ENCODE measurements at places on chromosomes 6 and 20.
A peak's percentile ranks its signal among the peaks of the same experiment; 100 is the strongest.

DNA sequence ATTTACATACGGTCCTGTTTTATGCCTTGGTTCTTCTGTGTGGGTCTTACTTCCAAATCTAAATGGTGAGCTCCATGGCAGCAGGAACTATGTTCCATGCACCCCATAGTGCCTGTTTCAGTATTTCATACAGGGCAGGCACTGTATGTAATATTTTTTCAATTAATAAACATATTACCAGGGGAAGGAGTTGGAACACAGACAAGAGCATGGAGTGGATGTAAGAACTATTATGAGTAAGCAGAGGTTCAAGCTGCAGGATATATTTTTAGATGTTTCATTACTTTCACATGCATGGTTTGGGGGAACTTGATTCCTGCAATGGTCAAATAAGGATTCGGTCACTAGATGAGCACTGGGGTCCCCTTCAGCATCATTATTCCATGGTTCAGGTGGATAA lies 108.3 kb downstream of the KIF13A start:
- no peak for DNase-seq

GRCh38 chr6:109096208-109096607 lies 901 bp downstream of the CEP57L1 start:
- DNase-seq: no peak

DNA sequence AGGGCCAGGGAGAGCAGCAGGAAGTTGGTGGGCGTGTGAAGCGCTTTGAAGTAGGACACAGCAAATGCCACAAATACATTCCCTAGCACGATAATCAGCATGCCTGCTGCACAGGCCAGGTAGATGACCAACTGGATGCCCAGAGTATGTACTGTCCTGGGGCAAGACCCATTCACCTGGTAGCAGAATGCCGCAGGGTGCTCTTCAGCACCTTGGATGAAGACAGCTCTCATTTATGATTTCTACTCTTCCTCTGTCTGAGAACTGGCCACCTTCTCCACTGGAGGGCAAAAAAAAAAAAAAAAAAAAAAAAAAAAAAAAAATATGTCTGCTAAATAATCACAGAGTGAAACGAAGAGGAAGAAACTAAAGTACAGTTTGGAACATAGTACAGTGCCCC lies at the start of gene TAAR5:
Gene TAAR5, minus strand, starts transcription at position 288 of the 400 bp plus-strand sequence. Its CDS starts 55 bp downstream, at position 233.
- no peak for DNase-seq

DNA sequence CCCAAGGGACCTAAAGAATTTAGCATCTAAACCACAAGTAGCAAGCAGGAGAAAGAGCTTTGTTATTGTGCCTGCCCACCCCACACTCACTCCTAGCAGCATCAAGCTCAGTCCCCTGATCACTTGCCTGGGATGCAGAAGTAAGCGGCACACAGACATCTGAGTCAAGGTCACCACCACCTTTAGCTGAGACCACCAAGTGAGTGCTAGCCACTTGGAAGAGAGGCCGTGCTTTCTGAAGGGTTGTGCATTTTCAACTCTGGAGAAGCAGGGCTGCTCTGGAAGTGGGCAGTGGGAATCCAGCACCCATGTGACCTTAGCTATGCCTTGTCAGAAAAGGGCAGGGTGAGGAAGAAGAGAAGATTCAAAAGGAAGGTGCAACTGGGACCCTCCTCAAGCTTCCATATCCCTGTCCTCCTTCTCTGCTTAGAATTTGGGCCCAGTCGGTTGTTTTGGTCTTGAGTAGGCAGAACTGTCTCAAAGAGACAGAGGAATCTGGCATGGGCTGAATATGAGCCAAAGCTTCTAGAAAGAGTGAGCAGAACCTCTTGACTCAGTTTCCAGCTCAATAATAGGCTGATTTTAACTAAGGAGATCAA lies 6.2 kb downstream of the NR2E1 start:
- DNase-seq: no peak

- no peak for DNase-seq
Measured at GRCh38 chr6:54204921-54205591, 93.8 kb downstream of the MLIP start.

- no peak for DNase-seq
Measured at GRCh38 chr20:58374906-58375758, 13.9 kb upstream of the VAPB start.

DNA sequence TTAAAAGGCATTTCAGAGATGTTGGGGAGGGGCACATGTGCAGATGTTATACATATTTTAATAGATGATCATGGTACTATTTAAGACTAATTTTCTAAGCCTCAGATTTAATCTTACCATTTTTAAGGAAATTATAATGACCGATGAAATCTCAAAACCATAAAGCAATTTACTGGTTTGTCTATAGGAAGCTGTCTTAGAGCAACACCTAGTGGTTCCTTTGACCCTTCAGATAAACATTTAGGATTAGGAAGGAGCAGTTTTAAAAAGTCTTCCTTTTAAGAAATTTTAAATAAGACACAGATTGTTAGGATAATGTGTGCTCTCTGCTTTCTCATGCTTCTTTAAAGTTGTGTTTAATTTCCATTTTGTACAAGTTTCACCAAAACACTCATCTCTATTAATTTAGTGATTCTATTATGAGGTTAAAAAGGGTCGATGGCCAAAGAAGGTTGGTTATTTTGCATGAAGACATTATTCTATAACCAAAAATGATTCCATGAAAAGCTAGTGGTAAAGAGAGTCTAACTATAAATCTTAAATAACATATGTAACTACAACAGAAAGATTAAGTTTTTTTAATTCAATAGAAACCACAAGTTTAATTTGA lies 376.4 kb downstream of the HACE1 start:
- no peak for DNase-seq

DNA sequence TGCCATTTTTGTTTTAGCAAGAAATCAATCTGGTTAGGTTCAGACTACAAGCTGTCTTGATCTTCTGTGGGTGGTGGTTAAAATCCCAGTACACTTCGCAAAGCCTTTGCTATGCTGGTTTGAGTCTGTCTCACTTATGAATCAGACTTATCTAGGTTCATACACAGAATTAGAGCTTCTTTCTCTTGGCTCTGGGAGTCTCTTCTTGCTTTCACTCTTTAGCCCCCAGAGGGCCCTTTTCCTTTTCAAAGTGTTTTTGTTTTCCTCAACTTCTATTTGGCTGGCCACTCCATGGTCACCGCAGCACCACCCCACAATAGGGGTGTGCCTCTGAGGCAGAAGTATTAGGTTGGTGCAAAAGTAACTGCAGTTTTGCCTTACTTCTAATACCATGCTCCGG lies 21.3 kb downstream of the ECI2 start:
- no peak for DNase-seq

- no peak for DNase-seq
Measured at GRCh38 chr20:15111654-15112053, 774.2 kb upstream of the FLRT3 start.

GRCh38 chr6:169169941-169170582 lies 83.6 kb downstream of the THBS2 start:
- DNase-seq: no peak

- no peak for DNase-seq
Measured at GRCh38 chr6:17165383-17165782, 63.5 kb downstream of the STMND1 start.

DNA sequence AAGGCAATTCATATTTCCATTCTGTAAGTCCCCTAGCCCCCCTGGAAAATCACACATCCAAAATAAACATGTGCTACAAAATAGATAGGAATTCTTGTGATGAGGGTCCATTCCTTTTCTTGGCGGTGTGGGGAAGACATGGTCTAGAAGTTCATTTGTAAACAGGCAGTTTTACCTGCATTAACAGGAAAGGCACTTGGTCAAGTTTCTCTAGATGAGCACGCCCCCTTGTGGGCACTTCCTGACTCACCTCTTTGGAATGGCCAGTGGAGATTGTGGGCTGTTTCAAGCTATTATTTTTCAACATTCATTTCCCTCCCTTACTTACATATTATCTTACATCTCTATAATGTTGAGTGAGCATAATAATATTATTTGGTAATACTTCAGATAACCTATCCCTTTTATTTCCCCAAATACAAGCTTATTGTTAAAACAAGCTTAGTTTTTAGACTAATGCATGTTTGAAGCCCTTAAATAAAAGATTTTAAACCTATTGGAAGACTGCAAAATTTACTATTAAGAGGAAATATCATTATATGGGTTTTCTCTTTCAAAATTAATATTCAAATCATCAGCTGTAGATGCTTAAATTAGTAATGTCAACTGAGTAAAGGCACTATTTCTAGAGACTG lies 92.1 kb downstream of the TASP1 start:
- DNase-seq: peak; percentile 67

GRCh38 chr6:120994573-120994967 lies 339.7 kb downstream of the TBC1D32 start:
- no peak for DNase-seq

- DNase-seq: no peak
Measured at GRCh38 chr20:51276296-51276695, 253.4 kb upstream of the KCNG1 start.

- DNase-seq: no peak
Measured at GRCh38 chr6:39984051-39984450, 49.8 kb upstream of the MOCS1 start.

GRCh38 chr6:168201383-168201782 lies 118.2 kb downstream of the DACT2 start:
- no peak for DNase-seq

- DNase-seq: no peak
Measured at GRCh38 chr6:72261554-72261953, 360.3 kb upstream of the KCNQ5 start.
